Activated naive CD8-positive, alpha-beta T cell treated with anti-CD3 and anti-CD28 coated beads for 36 hours (primary cell): ENCODE measurements at places on chromosomes 7 and 10. TPM values are rescaled to one million over a fixed set of nuclear protein-coding genes. Genes with fewer than 3 reads are reported as not detected.

Gene HTR5A
- not detected for total RNA-seq

Gene AGBL3
- 2.2 TPM for total RNA-seq

Gene PHF14
- 43.1 TPM for total RNA-seq

Gene MBL2
- not detected for total RNA-seq

Gene CPXM2
- total RNA-seq, result not detected

Gene AGAP4
- total RNA-seq, result 11.0 TPM

Gene FAM237B
- not detected for total RNA-seq

DNA sequence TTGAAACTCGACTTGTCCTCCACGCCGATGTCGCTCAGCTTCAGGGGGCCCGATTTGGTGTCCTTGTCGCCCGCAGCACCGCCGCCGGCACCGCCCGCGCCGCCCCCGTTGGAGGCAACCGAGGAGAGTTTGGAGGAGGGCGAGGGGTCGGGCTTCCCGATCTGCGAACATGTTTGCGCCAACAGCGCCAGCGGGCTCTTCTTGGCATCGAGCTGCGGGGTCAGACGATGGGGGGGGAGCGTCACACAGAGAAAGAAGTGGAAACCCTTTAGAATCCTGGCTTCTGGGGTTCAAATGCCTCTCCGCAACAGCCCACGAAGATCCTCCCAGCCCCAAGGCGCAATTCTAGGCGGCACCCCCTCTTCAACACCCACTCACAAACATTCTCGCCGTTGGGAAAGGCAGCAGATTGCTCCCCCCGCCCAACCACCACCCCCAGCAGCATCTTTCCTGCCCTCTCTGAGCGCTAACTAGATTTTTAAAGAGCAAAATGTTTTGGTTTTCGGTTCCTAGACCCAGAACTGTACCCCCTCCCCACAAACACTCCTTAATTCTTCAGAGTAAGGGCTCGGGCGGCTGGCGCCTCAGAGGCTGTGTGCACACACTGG, 1.3 kb downstream of the ZNF503 start:
- no peak overlapping the region for H3K27ac ChIP-seq
- no peaks in the 10 kb centered on the region for H3K36me3 ChIP-seq
- peaks cover 71% of the 10 kb centered on the region for H3K27me3 ChIP-seq
- no peak for DNase-seq
- H3K4me3 ChIP-seq, result peak overlapping the region; percentile 79

GRCh38 chr7:55018361-55019190, at the start of gene EGFR:
TSS of gene EGFR (plus strand) at chr7:55019017. CDS start at chr7:55019278, 261 bp downstream.
- no peak within 1 kb of the TSS for H3K27ac ChIP-seq
- no peaks in the 10 kb centered on the region for H3K4me1 ChIP-seq
- H3K36me3 ChIP-seq, result peaks cover 2% of the 10 kb centered on the region
- peaks cover 58% of the 10 kb centered on the region for H3K27me3 ChIP-seq
- no peak for DNase-seq
- H3K4me3 ChIP-seq, result no peak within 1 kb of the TSS

- no peaks in the 10 kb centered on the region for H3K36me3 ChIP-seq
- no peak for DNase-seq
- H3K27ac ChIP-seq, result no peak overlapping the region
- no peak overlapping the region for H3K4me3 ChIP-seq
These were observed 15.2 kb upstream of the ADCYAP1R1 start for GRCh38 chr7:31036924-31037323.

DNA sequence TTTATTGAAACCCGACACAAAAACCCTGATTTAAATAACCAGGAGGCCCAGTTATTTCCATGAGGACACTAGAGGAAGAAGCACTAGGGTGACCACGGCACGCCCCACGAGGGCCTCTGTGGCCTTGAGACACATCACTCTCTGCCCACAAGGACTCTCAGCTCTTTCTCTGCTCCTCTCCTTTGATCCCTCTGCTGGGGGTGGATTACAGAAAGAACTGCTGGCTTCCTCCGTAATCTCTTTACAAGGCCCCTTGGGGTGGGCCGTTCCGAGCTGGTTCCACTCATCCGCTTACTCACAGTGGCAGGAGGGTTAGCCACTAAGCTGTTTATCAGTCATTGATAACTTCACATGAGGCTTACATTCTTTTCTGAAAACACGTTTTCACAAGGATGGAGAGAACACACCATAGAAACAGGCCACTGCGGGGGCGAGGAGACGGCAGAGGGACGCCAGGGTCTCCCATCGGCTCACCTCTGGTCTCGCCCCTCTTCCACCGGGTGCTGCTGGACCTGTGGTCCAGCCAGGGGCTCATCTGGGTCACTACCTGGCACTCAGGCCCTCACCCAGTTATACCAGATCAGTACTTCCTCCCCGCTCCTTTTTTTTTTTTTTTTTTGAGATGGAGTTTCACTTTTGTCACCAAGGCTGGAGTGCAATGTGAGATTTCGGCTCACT, 17.6 kb upstream of the PFKFB3 start:
- H3K4me3 ChIP-seq, result no peak overlapping the region
- H3K4me1 ChIP-seq, result peaks cover 35% of the 10 kb centered on the region
- DNase-seq, result peak; percentile 20
- peaks cover 8% of the 10 kb centered on the region for H3K36me3 ChIP-seq
- no peaks in the 10 kb centered on the region for H3K27me3 ChIP-seq

- no peaks in the 10 kb centered on the region for H3K36me3 ChIP-seq
- no peak overlapping the region for H3K4me3 ChIP-seq
- H3K27ac ChIP-seq, result no peak overlapping the region
These were observed 310.2 kb downstream of the FGFR2 start for GRCh38 chr10:121288011-121288410.

GRCh38 chr10:131964298-131964697, 17.4 kb downstream of the BNIP3 start:
- peaks cover 23% of the 10 kb centered on the region for H3K4me1 ChIP-seq
- H3K27ac ChIP-seq, result no peak overlapping the region
- DNase-seq, result no peak
- H3K4me3 ChIP-seq, result no peak overlapping the region
- H3K36me3 ChIP-seq, result peaks cover 21% of the 10 kb centered on the region
- H3K27me3 ChIP-seq, result no peaks in the 10 kb centered on the region

DNA sequence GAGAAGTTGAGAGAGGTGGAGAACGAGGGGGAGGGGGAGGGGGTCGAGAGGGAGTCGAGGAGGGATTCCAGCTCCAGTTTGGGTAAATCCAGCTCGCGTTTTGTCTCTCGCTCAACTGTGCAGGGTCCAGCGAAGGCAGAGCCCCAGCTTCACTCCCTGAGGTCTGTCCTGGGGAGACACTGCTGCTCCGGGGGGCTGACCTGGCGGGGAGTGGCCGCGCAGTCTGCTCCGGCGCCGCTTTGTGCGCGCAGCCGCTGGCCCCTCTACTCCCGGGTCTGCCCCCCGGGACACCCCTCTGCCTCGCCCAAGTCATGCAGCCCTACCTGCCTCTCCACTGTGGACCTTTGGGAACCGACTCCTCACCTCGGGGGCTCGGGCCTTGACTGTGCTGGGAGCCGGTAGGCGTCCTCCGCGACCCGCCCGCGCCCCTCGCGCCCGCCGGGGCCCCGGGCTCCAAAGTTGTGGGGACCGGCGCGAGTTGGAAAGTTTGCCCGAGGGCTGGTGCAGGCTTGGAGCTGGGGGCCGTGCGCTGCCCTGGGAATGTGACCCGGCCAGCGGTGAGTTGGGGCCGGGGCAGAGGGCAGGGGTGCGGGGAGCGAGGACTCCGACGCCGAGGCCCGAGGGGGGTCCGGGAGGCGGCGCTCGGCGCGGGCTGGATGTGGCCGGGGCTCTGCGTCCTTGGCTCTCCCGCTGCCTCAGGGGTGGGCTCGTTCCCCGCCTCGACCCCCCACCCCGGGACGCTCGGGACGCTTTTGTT, at the start of gene TET1:
TSS of gene TET1 (plus strand) at position 152 of the 757 bp plus-strand sequence. CDS start 12,002 bp downstream, outside the sequence.
- peaks cover 17% of the 10 kb centered on the region for H3K4me1 ChIP-seq
- H3K27ac ChIP-seq, result no peak within 1 kb of the TSS
- peaks cover 2% of the 10 kb centered on the region for H3K36me3 ChIP-seq
- H3K4me3 ChIP-seq, result peak within 1 kb of the TSS; percentile 74
- peak; percentile 18 for DNase-seq

DNA sequence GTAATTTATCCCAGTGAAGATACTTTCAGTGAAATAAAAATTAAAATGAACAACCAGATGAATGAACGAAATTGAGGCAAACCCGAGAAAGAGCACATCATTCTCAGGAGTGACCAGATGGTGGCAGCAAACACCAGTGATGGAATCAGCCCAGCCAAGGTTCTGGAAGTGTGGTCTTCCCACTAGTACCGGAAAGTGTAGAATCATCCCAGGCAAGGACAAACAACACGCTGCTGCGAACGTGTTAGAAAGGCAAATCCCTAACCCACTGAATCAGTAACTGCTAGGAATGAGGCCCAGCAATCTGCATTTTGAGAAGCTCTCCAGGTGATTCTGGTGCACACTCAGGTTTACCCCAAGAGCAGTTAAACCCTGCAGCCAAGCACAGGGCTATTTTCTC, 15.5 kb upstream of the SLC18A3 start:
- no peak overlapping the region for H3K4me3 ChIP-seq
- DNase-seq, result no peak
- peaks cover 26% of the 10 kb centered on the region for H3K27me3 ChIP-seq
- H3K36me3 ChIP-seq, result no peaks in the 10 kb centered on the region

DNA sequence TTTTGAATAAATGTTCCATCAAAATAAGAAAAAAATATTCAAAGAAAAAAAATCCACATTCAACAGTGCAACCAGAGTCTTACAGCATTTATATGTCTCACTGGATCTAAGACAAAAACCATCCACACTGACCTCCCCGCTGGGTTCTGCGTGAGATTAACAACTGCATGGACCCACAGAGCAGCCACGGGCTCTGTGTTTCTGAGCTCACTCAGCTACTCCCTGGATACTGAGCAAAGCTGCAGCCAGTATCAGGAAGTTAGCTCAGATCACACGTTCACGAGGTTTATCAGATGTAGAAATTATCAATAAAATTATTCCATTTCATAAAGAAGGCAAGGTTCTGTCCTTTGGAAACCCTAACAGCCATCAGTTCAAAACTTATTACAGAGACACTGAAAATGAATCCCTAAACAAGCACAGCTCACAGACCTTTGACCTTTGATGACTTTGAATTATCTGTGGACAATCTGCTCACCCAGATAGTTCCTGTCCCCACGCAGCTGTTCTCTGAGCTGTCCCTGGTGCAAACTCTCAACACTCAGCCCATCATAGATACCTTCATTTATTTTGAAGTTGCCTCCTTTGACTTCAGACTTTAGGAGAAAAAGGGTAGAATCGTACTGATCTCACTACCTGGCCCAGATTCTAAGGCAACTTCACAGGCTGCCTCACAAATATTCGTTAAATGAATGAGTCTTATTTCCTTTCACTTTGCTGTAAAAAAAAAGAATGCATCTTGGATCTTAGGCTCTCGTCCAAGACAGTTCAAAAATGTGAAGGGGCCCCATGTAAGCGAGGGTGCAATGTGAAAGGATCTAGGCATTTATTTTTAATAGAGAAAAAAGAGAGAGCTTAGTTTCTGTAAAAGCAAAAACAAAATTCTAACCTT, 67.7 kb upstream of the SVIL start:
- peaks cover 32% of the 10 kb centered on the region for H3K4me1 ChIP-seq
- no peaks in the 10 kb centered on the region for H3K36me3 ChIP-seq
- peak overlapping the region; percentile 72 for H3K4me3 ChIP-seq

GRCh38 chr7:107588529-107589130, 8.6 kb downstream of the BCAP29 start:
- no peaks in the 10 kb centered on the region for H3K27me3 ChIP-seq
- no peak overlapping the region for H3K27ac ChIP-seq
- no peak overlapping the region for H3K4me3 ChIP-seq
- peaks cover 15% of the 10 kb centered on the region for H3K36me3 ChIP-seq
- H3K4me1 ChIP-seq, result peaks cover 4% of the 10 kb centered on the region

DNA sequence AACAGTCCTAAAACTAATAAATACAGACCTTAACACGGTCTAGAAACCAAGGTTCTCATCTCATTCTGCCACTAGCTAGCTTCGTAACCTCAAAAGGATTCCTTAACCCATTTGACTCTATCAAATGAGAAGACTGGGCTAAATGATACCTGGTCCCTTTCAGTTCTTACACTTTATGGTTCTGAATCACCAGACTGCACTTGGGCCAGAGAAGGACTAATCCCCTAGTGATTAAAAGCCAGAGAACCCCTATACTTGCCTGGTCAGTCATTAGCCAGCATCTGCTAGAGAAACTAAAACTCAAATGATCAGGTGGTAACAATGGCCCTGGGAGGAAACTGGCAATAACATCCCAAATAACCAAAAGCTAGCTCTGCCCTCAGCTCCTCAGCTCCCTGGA, 16.8 kb downstream of the TMEM243 start:
- H3K27ac ChIP-seq, result peak overlapping the region; percentile 42
- H3K27me3 ChIP-seq, result no peaks in the 10 kb centered on the region
- no peak overlapping the region for H3K4me3 ChIP-seq
- peaks cover 96% of the 10 kb centered on the region for H3K36me3 ChIP-seq
- DNase-seq, result no peak

DNA sequence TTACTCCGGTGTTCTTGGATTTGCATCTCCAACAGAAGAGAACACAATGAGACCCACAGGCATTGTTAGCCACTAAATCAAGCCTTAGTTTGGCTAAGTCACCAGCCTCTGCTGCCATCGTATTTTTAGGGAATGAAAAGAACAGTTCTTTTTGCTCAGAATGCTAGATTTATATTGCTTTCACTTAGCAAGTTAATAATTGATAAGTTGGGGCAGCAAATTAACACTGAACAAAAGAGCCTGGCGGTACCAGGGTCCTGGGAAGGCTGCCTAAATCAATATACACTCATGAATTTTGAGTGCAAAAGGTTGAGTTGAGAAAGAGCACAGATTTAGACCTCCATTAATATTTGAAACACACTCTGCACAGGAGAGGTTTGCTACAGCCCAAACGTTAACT, 767.7 kb downstream of the TYW1 start:
- H3K4me1 ChIP-seq, result no peaks in the 10 kb centered on the region
- no peaks in the 10 kb centered on the region for H3K27me3 ChIP-seq
- no peak overlapping the region for H3K4me3 ChIP-seq
- no peak for DNase-seq
- H3K27ac ChIP-seq, result no peak overlapping the region

DNA sequence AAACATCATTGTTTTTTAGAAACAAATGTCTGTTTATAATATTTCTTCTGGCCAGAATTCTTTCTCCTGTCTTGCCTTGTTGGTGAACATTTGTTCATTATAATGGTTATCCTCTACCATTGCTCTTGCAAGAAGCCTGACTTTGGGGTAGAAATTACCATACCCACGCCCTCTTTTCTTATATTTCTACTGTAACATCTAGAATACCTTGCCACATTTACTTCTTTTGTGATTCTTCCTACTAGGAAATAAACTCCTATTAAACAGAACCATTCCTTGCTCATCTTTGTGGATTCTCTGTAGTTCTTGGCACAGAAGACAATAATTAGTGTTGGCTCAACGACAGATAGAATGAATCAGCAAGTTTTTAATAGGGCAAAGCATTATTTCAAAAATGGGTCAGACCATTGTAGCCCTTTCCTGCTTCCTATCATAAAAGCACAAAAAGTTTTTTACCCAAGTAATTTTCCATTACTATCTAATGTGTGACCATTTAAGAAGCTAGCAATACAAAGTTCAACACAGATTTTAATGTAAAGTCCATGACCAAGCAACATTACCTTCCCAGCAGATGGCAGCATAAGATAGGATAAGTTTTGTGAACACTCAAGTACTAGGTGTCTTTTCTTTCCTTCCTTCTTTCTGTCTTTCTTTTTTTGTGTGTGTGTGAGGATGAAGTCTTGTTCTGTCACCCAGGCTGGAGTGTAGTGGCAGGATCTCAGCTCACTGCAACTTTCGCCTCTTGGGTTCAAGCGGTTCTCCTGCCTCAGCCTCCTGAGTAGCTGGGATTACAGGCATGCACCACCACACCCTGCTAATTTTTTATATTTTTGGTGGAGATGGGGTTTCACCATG, 270.4 kb downstream of the HGF start:
- DNase-seq, result no peak
- H3K27ac ChIP-seq, result no peak overlapping the region
- peaks cover 6% of the 10 kb centered on the region for H3K27me3 ChIP-seq
